SHP77 (cell line): ENCODE measurements at places on chromosomes 2 and 18.

GRCh38 chr2:43224131-43224570, 2.3 kb downstream of the ZFP36L2 start:
- DNase-seq = no peak

DNA sequence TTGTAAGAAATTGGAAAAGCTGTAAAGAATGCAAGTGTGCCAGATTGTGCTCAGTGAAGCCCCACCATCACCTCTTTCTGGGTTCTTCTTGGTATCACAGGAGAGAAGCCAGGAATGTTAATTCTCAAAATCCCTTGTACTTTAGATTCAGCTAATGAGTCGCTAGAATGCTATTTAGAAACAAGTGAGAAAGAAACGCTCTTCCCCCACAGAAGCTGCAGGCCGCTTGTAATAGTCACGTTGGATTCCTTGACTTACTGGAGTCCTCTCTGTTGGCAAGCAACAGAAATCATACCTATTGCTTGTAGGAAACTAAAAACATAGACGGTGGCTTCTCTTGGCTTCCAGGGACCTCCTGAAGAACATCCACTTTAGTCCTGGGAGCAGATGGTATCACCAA, 375.6 kb upstream of the LRATD1 start:
- DNase-seq = no peak

- DNase-seq = no peak
These were observed 500.9 kb upstream of the DSEL start for GRCh38 chr18:68017385-68017784.

- no peak for DNase-seq
These were observed 513.5 kb downstream of the CMPK2 start for GRCh38 chr2:6352247-6352646.

- DNase-seq = no peak
These were observed 12.4 kb upstream of the STAT1 start for GRCh38 chr2:191026377-191026776.

- no peak for DNase-seq
These were observed 94.0 kb downstream of the FMNL2 start for GRCh38 chr2:152428800-152429582.
